Cardiac muscle cell (in vitro differentiated cells and primary cell): ENCODE measurements at places on chromosomes 1 and 21. TPM values are rescaled to one million over a fixed set of nuclear protein-coding genes. Genes with fewer than 3 reads are reported as not detected.

Gene CFAP298
- total RNA-seq: 45.2 and 52.1 TPM in 2 replicates

Gene RGS4
- total RNA-seq: 25.9 and 64.5 TPM in 2 replicates

Gene CRYZL1
- 17.0 and 58.3 TPM in 2 replicates for total RNA-seq

- DNase-seq: peak; percentile 44
These were observed 65.8 kb upstream of the PRKACB start for GRCh38 chr1:84078108-84078841.

GRCh38 chr1:172429331-172430127 lies 9.0 kb downstream of the C1orf105 start:
- DNase-seq: peak; percentile 82

GRCh38 chr1:30268923-30269666 lies 454.3 kb downstream of the MATN1 start:
- DNase-seq: no peak

- peak; percentile 86 for DNase-seq
These were observed 462 bp upstream of the TLCD4 start for GRCh38 chr1:95116580-95117206.

DNA sequence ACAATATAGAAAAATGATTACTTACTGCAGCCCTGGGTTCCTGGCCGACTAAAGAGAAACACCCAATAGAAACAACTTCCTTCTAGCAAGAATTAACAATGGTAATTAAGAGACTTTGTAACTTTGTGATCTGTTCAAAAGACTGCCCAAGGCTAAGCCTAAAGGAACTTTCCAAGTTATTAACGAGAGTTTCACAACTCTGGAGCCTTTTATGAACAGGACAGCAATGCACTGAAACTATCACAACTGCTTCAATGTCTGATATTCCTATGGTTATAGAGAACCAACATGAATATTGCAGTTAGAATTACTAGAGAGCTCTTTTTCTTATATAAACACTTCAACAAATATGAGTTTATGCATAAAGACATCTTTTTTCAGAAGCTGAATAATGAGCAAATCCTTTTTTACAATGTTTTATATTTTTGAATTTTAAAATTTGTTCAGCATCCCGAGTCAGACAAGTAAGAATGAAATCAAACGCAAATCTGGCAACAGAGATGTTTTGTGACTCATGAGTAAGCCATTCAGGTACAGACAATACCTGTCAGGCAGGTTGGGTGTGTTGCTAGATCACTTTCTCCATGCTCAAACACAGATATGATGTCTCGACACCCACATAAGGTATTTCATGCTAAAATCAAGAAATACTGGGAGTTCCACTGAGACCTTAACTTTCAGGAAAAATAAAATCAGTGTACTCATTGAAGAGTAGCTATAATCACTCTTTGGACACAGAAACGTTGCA lies 22.2 kb upstream of the KCNJ15 start:
- no peak for DNase-seq

GRCh38 chr21:44758781-44759627 lies 42.6 kb downstream of the UBE2G2 start:
- DNase-seq: no peak

GRCh38 chr1:171545523-171545922 lies 60.2 kb downstream of the PRRC2C start:
- DNase-seq: no peak

DNA sequence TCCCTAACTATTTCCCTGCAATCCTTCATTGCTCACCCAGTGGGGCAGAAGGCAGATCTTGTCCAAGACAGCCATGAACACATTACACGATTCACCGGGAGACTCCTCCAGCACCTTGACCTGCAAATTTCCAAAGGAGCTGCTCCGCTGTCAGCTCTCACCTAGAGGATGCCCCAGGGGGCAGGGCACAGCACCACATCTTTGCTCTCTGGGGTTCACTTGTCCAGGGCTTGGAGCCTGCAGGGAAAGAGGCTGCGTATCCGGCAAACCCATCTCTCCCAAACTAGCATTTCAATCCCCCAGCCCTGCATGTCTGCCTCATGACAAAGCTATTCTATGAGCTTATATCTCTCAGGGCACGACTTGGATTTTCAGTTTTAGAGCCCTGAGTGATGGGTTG lies 35.1 kb upstream of the OLIG2 start:
- DNase-seq: no peak

DNA sequence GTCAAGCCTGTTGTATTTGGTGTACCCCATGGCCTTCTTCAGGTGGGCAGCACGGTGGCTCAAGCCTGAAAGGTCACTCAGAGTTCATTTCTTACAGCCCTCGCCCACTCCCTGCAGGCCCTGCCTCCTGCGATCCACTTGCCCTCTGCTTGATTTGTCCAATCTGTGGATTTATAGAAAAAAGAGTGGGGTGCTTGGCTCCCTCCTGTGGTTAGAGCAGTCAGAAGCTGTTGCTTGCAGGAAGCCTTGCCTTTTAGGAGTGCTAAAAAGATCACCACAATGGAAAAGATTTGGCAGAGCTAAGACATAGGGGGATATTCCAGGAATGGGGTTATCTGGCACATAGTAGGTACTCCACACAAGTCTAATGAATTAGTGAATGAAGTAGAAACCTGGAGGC lies 108.0 kb upstream of the TRABD2B start:
- no peak for DNase-seq
